ENCODE measurements at places on chromosomes 5 and 9.

DNA sequence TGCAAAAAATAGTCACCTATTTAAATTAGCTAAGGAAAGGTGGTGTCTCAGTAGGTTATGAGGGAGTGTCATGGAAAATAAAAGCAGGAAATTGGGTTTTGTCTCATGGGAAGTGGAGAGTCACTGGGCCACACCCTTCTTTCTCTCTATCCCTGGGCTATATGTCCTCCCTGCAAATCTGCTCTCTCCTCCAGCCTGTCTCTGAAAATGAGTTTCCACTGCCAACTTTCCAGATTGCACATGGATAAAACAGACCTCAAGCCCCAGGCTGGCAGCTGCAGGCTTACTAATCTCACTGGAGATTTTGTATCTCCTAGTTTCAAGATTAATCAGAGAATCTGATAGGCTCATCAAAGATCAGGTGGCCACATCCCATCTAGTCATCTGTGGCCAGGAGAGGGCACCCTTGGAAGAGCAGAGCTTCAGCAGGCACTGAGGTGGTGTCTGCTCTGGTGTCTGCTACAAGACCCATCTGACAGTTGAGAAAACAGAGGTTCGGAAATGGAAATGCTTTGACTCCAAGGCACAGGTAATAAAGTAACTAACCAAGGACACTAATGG lies 178.9 kb downstream of the MSX2 start:
- DNase-seq: no peak

DNA sequence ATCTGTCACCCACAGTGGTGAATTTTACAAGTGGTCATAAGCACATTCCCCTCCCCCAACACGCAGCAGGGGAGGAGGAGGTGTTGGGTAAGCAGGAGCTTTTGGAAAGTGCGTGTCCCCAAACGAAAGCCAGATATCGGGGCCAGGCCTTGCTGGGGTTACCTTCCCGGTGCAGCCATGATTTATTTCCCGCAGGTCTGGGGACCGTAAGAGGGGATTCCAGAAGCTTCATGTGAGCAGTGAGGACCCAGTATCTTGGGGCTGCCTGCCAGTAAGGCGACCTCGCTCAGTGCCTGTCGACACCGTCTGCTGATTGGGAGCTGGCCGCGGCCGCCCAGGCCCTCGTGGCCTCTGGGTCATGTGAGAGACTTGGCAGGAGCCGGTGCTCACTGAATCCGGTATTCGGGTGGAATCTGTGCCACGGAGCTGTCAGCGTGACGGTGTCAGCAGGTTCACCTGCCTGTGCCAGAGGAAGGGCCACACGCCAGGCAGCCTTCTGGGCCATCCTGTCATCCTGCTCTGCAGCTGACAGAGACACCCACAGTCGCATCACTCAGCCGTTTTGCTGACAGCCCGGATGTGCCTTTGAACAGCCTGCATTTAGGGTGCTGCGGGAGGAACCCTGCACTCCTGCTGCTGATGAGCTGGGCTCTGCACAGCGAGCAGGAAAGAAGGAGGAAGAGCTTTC lies 37.3 kb downstream of the SEC61B start:
- peak; percentile 40 for DNase-seq

DNA sequence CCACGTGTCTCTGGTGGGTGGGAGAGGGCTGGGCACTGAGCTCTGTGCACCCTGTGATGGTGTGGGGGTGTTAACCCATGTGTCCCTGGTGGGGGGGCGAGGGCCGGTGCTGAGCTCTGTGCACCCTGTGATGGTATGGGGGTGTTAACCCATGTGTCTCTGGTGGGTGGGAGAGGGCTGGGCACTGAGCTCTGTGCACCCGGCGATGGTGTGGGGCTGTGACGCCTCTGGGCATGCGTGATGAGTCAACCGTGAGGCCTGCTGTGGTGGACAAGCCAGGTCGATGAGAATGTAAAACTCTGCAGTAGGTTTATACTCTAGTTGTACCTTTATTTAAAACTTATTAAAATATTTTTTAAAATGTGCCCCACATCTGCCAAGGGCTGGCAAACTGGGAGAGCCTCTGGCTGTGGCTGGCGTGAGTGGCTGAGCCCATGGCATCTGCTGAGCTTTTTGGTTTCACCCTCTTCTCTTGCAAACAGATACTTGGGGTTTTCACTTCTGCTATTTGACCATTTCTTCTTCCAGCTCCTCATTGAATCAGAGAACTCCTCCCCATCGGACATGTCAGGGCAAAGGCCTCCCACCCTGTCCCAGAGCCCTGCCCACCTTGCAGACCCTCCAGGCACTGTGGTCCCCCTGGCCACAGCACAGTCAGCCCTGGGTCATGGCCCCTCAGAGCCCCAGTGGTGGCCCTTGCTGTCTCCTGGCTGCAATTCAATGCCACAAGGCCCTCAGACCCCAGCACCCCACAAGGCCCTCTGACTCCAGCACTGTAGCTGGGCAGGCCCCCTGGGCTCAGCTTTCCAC lies 18.5 kb upstream of the EXOC3 start:
- DNase-seq: peak; percentile 8

GRCh38 chr5:56088967-56089829 lies 94.4 kb upstream of the IL6ST start:
- peak; percentile 75 for DNase-seq

- DNase-seq: no peak
Measured at GRCh38 chr5:3778945-3779344, 183.3 kb downstream of the IRX1 start.

DNA sequence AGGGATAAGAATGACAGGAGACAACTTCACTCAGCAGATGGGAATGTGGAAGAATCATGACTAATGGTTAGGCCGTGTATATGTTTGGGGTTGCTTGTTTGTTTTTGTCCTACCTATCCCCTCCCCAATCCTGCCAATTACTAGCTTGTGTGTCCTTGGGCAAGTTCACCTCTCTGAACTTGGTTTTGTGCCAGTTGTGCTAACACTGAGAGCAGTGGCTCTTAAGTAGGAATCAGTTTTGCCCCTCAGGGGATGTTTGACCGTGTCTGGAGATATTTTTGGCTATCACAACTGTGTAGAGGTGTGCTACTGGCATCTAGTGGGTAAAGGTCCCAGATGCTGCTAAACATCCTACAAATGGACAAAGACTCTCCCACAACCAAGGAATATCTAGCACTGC lies 287.0 kb downstream of the DMRT2 start:
- no peak for DNase-seq

DNA sequence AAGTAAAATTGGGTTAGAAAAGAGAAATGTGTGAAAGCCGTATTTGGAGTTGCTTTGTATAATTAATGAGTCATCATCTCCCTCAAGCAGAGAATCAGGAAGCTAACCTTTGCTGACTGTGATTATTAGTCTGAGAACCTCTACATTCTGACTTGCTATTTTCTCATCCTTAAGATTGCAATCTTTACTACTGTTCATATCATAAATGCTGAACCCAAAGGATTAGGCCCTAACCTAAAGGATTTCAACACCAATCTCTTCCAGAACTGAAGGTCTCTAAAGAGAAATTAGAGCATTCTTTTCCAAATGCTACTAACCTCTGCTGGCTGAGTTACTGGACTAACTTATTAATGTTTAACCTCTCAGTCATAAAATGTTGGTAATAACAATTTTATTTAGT lies 538.1 kb upstream of the MEF2C start:
- DNase-seq: no peak

DNA sequence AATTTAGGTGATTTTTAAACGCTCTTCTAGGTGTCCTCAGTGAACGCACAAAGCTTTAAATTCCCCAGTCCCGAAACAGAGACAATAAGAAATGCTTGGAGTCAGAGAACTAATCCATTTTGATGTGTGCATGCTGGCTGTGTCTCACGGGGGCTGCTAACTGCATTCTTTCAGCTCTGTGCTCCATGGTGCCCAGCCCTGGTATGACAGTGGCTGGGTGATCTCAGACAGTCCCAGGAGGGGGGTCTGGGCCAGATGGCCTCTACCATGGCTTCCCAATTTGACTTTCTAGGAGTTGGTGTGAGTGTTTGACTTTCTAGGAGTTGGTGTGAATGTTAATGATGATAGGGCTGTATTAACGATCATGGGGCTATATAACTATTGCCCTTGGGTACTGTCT lies 12.1 kb downstream of the OLFM1 start:
- no peak for DNase-seq

DNA sequence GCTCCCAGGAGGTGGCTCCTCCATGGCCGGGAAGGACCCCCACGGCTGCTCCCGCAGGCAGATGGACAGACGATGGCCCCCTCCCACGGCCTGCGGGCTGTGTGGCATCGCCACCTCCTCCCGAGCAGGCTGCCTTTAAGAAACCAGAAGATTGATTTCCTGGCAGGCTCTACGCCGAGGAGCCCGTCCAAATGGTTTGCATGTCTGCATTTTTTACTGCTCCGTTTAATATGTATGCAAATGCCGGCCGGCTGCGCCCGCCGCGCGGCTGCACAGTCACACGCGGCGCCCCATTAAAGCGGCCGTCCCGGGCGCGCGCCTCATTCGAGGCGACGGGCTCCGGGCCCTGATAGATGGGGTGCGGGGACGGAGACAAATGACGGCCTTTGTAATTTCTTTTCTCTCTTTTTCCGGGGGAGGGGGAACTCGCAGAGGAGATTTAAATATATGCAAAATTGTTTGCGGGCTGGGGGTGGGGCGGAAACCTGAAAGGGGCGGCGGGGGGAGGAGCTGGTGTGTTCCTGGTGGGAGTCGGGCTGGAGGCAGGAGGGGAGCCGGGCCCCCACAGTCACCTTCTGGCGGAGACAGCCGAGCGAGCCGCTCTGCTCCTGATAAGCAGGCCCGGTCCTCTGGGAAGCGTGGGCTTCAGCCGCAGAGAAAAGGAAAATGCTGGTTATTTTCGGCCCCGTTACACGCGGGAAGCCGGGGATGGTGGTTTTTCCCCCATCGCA lies 158.7 kb upstream of the IER5L start:
- peak; percentile 30 for DNase-seq

GRCh38 chr5:28517691-28518090 lies 1479.3 kb upstream of the CDH9 start:
- no peak for DNase-seq

- DNase-seq: no peak
Measured at GRCh38 chr9:86827893-86828292, 119.4 kb downstream of the GAS1 start.

DNA sequence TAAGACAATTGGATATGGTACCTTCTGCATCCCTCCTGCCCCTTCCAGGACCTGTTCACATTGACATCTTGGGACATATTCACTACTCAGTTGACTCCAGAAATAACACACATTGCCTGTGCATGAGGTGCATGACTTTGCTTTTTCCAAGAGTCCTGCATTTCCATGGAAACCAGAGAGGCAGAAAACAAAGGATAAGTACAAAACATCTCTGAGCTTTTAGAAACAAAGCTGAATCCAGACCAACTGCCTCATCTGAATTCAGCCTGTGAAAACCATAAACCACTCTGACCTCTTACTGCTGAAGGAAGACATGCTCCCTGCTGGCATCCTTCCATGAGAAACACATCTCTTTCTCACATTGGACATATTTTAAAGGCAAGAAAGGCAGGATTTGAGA lies 695.1 kb downstream of the TAF11L14 start:
- DNase-seq: no peak

DNA sequence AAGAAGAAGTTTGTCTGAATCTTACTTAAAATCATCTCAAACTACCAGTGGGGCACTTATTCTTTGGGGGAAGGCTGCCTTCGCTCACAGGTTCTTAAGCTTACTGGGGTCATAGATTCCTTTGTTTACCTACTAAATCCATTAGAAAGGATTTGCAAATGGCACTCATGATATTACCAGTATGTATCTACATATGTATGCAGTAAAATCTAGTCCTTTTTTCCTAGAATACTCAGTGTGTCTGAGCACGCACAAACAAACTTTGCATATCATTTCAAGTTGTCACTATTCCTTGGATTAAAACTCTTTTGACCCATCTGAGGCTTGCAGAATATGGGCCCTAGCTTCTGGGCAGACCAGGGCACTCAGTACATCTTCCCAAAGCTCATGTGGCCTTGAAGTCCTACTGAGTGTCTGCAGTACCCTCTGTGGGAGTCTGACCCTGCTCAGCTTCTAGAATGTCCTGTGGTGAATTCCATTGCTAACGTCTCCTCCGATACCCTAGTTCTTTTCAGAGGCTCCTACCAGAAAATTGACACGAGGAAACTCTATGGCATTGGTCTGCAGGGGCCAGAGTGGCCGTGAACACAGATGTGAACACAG lies 297.9 kb downstream of the SLIT3 start:
- DNase-seq: no peak

DNA sequence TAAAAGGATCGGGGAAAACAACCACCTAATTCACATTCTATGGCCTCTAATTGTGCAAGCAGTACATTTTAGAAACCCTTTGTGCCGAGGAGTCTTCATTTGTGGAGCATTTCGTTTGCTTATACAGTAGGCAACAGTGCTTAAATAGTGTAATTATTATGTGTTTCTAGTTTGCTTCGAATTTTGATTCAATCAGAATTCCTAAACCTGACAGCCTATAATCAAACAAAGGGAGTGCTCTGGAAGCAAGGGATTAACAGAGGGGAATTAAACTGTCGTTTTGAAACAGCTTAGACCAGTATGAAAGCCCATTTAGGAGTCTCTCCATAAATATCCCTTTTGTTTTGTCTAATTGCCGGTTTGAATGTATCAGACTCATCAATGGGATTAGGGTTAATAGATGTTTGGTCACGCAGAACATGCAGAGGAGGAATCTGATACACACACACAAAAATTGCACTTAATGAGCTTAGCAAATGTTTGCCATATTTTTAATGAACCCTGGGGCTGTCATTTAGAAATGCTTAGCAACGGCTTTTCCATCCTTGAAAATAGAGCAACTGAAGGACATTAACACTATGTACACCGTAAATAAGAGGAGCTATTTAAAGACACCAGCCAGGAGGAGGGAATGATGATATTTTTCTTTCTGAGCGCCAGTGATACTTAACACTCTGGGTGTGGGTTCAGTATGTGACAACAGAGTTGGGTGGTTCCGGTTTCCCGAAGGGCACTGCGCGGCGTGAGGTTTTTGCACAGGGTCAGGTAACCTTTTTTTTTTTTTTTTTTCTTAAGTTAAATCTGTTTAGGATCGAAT lies 404.7 kb downstream of the TLE4 start:
- no peak for DNase-seq

DNA sequence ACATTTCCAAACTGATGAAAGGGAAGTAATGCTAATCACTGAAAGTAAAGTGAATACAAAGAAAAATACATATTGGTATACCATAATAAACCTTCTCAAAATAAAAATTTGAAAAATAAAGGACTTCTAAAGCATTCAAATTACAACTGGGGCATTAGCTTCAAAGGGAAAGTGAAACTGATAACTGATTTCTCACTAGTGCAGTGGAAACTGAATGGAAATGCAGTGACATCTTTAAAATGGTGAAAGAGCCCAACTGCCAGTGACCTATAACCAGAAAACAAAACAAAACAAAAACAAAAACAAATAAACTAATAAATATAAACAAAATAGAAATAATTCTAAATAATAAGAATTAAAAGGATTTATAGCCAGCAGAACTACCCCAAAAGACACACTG lies 297.5 kb upstream of the GRIN3A start:
- DNase-seq: no peak

Data from stimulated activated naive CD8-positive, alpha-beta T cell treated with anti-CD3 and anti-CD28 coated beads, Interleukin-15, amount 100 ng/mL, for 72 hours (primary cell).